ENCODE measurements at places on chromosomes 3 and 15.

- no peak for DNase-seq
These were observed 105.9 kb downstream of the DUT start for GRCh38 chr15:48437178-48437577.

GRCh38 chr3:55226696-55227095, 260.4 kb downstream of the WNT5A start:
- no peak for DNase-seq

DNA sequence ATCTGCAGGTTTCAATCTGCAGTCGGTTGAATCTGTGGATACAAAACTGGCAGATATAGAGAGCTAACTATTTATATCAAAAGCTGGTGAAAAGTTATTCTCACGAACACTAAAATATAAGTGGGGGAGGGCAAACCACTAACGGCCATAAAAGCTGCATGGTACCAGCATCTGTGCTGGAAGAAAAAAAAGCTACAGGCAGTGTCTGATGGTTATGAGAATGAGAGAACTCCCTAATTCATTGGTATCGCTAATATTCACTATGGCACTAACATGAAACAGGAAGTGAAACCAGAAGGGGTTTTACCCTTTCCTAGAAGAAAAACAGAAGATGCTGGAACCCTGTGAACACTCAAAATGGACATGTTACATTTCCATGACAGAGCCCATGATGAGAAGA, 15.9 kb downstream of the CEP70 start:
- DNase-seq: no peak

GRCh38 chr3:129722527-129722926, 116.1 kb upstream of the PLXND1 start:
- DNase-seq: no peak

DNA sequence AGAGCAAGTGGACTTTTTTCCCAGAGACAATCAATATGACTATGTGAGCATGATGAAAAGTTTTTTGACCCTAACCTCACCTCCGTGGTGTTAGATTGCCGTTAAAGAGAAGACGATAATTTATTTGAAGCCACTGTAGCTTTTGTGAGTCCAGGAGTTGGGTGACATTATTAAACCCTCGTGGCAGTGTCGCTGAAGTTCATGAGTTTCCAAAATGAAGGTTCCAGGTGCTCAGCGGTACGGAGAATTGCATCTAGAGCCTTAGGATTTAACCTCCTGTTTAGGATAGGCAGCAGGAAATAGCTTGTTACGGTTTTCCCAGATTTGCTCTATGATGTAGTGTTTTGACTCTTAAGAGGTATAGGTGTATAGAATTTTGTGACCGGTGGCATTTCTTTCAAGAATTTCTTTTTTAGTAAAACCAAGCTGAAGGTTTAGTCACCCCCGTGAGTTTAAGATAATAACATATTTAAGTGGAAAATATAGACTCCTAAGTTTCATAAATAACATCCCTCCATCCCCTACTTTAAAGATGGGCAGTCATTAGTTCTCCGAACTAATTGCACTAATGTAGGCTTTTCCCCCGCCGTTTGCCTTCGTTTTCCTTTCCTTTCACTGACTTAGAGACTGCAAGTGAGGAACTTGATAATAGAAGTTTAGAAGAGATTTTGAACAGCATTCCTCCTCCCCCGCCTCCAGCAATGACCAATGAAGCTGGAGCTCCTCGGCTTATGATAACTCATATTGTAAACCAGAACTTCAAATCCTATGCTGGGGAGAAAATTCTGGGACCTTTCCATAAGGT, 2.0 kb downstream of the SMC4 start:
- DNase-seq: no peak

DNA sequence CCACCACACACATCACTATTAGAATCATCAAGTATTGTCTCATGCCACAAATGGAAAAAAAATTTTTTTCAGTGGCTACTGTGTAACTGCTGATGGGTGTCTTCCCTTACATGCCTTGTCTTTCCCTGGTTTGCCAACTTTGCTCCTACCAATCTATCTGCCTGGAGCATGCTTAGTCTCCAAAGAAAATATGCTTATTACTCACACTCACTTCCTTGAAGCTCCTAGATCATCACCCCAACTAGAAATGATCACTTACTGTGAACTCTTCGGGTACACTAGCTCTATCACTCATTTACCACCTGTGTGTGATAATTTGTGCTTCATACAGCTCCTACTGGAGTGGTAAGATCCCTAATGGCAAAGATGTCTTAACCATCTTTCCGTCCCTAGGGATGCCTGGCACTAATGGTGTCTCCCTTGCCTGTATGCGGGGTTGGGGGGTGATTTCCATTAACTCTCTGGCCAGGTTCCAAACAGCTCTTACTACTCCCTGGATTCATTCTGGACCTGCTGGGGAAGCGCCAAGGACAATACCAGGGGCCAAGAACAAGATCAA, 799 bp downstream of the VPS33B start:
- DNase-seq: no peak

DNA sequence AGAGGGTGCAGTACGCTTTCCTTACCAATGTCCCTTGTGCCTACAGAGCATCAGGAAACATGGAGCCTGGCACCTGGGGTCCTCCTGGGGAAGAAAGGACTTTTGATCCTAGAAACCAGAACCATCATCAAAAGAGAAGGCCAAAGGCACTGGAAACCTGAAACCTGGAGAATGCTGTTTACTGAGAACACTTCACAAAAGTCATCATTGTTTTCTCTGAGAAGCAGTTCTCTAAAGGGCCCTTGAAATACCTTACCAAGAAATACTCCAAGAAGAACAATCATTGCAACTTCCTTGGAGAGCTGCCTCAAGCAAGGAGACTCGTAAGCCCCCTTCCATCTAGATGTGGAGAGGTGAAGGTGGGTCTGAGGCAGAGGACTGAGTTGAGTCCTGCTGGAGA, 66.0 kb downstream of the TLE3 start:
- no peak for DNase-seq

- peak; percentile 79 for DNase-seq
These were observed 675 bp downstream of the RBM15B start for GRCh38 chr3:51391566-51392354.

DNA sequence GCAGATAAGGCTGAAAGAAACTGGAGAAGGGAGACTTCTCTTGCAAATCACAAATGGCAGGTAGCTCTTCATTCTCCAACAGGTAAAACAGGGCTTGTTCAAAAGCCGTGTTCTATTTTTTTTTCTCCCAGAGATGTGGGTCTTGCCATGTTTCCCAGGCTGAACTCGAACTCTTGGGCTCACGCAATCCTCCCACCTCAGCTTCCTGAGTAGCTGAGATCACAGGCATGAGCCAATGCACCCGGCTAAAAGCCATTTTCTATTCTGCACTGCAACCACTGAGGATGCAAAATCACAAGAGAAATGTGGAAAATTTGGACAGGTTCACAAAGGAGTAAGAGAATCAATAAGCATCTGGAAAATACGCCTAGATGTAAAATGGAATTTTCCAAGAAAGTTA, 19.5 kb downstream of the EIF4E3 start:
- no peak for DNase-seq

DNA sequence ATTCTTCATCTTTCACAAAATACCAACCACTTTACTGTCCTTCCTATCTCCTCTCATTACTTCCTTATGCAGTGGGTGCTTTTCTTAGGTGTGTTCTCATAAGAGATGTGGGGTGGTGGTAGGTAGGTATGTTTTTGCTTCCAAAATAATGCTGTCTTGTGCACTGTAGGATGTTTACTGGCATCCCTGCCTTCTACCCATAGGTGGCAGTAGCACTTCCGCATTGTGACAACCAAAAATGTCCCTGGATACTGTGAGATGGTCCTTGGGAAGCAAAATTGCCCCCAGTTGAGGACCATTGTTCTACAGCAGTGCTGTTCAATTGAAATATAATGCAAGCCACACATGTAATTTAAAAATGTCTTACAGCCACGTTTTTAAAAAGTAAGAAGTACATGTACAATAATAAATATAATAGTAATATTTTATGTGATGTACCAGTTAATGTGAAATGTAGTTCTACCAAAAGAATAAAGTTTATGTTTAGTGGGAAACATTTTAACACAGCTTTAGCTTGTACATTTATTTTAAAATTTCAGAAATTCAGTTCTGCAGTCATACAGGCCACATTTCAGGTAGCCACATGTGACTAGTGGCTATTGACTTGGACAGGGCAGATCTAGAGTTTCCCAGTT, 75.2 kb downstream of the NEO1 start:
- peak; percentile 28 for DNase-seq

- DNase-seq: no peak
These were observed 207.3 kb downstream of the TUSC7 start for GRCh38 chr3:116916836-116917235.

GRCh38 chr3:140093742-140094141, 158.8 kb downstream of the CLSTN2 start:
- no peak for DNase-seq

DNA sequence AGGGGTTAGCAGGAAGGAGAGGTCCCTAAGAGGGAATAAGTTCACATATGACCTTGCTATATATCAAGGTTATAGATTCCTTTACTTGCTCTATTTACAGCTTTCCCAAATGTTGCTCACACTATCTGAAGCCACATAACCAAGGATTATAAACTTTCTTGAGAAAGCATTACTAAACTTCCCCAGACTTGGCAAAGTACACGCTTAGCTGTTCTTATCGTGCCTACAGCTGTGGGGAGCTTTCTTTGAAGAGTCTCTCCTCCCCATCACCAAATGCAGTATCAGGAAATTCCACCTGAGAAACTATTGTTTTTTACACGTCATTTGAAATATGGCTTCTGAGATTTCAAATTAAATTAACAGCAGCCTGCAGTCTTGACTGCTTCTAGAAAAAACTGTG, 284.5 kb downstream of the CHL1 start:
- no peak for DNase-seq

DNA sequence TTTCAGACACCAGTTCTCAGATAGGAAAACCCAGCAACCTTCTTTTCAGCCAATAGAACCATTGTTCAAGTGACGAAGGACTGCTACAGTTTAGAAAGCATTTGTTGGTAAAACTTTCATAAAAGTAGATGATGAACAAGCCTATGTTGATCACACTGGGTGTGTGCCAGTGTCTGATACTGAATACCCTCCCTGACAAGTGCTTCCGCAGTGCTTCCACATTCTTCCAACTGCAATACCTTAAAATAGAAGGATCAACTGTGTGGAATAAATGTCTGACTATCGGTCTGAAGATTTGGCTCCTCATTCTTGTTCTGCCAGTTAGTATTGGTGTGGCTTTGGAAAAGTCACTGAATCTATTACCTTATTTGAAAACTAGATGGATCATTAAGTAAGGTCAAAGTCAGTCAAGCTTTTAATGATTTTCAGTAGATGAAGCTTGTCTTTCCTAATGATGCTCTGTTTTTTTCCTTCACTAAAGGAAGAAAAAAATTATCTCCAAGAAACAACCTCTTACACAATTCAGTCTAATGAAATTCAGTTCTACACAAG, 479.4 kb upstream of the CBLB start:
- DNase-seq: no peak

GRCh38 chr3:182710557-182711157, 82.6 kb upstream of the ATP11B start:
- DNase-seq: no peak

All from H7 (cell line).